COR-L47 (cell line): ENCODE measurements at places on chromosomes 2 and 18.

DNA sequence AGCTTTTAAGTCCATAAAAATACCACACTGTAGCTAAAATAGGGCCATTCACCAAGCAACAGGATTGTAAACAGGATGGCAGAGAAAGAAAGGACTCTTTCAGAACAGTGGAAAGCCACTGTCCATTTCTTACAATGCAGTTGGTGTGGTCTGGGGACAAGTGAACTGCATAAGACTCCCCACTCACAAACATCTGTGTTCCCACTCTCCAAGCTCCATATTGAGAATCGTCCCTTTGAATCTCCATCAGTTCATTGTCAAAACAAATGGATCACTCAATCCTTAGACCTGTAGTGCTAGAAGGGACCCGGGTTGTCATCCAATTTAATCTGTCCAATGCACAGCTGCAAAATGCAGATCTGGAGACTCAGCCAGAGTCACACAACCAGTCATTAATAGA, 347.4 kb upstream of the KLHL29 start:
- DNase-seq = no peak

- DNase-seq = no peak
These were observed 944 bp downstream of the RAB3GAP1 start for GRCh38 chr2:135052997-135053474.

GRCh38 chr2:237865623-237866041, 6.2 kb downstream of the RAMP1 start:
- no peak for DNase-seq

DNA sequence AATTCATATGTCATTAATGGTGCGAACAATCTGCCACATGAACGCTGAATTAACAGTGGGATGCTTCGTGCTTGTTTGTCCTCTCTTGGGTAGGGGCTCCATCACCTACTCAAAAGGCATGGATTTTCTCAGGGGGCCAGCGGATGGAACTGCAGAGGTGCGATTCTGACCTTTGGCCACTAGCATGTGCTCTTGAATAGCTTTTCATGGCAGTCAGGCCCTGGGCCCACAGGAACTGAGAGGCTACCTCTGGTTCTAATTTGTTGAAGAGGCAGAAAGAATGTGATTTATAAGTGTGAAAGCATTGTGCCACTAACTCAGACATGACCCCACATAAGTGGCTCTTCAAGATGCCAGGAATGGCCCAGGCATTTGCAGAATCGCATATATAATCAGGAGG, 283.2 kb downstream of the INSIG2 start:
- DNase-seq = no peak

- no peak for DNase-seq
These were observed 100.9 kb downstream of the TSN start for GRCh38 chr2:121856360-121856759.

GRCh38 chr2:151037434-151037833, 224.2 kb downstream of the RBM43 start:
- no peak for DNase-seq

DNA sequence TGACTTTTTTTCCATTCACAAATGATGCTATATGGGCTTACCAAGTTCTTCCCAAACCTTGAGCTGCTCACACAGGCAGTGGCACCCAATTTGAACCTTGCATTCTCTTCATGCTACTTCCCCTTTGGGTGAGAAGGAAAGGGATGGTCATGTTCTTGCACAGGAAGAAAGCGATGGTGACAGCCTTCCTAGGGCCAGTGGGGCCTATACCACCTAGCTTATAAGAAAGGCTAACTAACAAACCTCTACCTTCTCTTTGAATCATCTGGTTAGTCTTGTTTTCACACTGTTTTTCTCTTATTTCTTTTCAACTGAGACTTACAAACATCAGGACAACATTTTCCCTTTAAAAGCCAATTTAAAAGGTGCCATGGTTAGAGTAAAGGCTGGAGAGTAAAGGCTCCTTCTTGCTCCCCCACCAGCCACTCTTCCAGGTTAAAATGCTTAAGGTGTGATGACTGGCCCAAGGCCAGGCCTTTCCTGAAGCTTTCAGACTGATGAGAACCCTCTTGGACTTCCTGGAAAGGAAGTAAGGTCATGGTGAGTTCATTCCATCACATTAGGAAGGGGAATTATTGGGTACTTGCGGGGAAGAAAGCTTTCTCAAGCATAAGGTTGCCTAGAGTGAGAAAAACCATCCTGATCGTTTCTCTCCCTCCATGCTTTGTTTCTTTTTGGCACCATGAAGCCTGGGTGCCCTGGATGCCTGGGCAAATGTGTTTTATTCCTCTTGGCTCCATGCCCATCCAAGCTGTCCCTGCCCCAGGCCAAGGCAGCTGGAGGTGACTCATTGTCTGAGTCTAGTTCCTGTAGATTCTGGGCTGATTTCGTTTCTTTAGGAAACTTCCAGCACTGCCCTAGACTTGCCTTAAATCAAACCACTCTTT, 41.4 kb upstream of the ITGB6 start:
- DNase-seq = peak; percentile 19

DNA sequence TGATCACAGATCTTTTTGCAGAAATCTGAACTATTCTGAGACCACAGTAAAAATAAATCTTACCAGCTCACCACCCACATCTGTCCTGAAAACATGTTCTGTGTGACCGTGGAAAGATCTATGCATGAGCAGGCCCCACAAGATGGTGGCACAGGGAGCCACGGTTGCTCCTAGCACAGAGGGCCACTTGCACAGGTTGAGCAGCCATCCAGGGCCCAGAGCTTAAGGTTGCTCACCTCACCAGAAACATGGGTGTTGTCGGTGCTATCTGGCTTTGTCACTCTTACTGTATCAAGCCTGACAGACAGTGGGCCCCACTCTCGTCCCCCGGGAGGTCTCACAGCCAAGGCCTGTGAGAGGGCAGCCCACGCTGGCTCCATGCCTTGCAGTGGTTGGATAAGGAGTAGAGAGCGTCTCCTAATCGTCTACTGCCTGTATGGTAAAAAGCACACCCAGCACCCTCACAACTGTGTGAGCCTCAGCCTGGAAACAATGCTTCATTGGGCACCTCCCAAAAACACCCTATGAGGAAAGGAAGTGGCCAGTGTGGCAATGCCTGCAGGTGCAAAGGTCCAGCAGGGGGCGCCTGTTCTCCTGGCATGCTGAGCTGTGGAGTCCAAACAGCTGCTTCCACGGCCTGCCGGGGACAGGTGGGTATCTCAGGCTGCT, 19.6 kb downstream of the TUBB6 start:
- DNase-seq = peak; percentile 51
